Activated CD8-positive, alpha-beta memory T cell treated with anti-CD3 and anti-CD28 coated beads for 1 hour (primary cell): ENCODE measurements at places on chromosomes 11 and 22.

DNA sequence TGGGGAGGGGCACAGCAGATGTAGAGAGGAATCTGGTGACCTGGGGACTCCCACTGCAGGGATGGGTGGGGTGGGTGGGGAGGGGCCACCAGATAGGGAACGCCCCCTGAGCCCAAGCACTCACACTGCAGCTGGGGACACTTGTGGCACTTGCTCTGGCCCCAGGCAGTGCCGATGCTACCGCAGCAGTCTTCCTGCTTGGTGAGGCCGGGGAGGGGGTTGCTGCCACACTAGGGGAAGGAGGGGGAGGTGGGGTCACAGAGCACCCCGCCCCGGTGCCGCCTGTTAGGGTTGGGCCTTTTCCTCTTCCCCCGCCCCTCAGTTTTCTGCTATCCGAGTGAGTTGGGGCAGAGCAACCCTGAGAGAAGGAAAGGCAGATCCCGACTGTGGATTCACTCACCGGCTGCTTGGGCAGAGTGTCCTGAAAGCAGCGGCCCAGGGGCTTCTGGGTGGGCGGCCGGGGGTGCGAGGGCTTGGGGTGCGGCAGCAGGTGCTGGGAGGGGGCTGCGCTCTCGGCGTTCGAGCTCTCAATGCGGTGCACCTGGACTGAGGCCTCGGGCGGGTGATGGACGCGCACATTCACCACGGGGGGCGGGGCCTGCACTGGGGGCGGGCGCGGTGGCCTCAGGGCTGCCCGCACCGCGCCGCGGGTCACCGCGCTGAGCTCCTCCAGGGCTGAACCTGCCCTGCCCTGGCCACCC lies 4.7 kb downstream of the LTBP3 start:
- DNase-seq, result no peak

DNA sequence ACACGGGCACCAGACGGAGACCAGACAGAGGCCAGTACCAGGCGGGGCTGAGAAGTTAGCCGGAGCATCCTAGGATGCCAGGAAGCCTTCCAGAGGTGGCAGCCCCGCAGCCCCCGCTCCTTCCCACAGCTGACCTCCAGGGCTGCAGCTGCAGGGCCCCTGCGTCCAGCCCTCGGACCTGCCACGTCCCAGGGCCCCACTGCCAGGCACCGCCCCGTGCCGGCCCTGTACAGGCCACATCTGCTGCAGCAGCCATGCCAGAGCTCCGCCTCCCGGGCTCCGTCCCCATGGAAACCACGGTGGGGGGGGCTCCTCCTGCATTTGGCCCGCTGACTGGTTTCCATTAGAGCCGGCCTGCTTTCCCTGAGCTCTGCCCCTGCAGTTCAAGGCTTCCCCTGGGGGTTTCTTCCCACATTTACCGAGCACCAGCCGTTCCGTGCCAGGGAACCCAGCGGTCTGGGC lies 62.5 kb upstream of the PPARA start:
- DNase-seq, result no peak

- DNase-seq, result no peak
Measured at GRCh38 chr11:103581760-103582159, 454.7 kb upstream of the DDI1 start.

- peak; percentile 92 for DNase-seq
Measured at GRCh38 chr11:449889-450808, at the start of gene PTDSS2. PTDSS2 (plus strand) TSS chr11:450279; CDS start chr11:450456, 177 bp downstream.

- DNase-seq, result no peak
Measured at GRCh38 chr22:25569983-25570382, 5.5 kb downstream of the GRK3 start.

GRCh38 chr11:17550450-17551346 lies 3.6 kb downstream of the OTOG start:
- DNase-seq, result no peak

- no peak for DNase-seq
Measured at GRCh38 chr22:44882226-44882905, 127.4 kb downstream of the PHF21B start.

DNA sequence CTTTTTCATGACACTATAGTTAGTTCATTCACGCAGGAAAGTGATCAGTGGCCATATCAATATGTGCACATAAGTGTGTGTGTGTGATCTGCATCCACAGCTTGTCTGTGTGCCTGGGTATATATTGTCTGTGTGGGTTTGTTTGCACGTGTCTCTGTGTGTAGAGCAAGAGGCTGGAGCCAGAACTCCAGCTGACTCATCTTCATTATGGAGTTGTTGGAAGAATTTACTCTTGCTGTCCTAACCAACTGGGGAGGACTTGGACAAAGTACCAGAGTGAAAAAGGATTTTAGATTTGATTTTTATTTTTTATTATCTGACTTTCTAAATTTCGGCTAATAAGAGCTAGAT lies 63.9 kb downstream of the TP53I11 start:
- DNase-seq, result no peak

- DNase-seq, result no peak
Measured at GRCh38 chr11:9285850-9286587, 20.9 kb upstream of the DENND5A start.

- no peak for DNase-seq
Measured at GRCh38 chr11:36417154-36417553, 92.9 kb downstream of the TRAF6 start.

GRCh38 chr11:88421530-88421929 lies 84.0 kb upstream of the CTSC start:
- no peak for DNase-seq

GRCh38 chr11:126545057-126545555 lies 189.6 kb downstream of the ST3GAL4 start:
- no peak for DNase-seq

- DNase-seq, result no peak
Measured at GRCh38 chr11:93541884-93542810, 1.0 kb downstream of the SMCO4 start.

GRCh38 chr22:50452649-50453048 lies 22.2 kb downstream of the SBF1 start:
- no peak for DNase-seq

DNA sequence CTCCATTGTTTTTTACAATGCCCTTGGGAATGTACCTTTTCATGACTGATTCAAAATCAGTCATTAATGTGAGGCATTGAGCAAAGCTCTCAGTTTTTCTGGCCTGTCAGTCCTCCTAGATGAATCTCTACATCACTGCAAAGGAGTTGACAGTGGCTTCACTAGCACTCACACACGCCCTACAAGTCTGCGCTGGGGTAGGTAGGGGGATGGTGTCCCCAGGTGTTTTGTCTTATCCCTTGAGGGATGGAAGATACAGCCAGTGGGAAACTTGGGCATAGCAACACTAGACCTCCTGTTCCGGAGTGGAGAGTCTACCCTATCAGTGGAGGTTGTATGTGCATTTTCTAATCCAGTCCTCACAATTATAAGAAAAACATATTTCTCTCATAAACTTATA lies 27.0 kb downstream of the TRIM77 start:
- DNase-seq, result no peak

- no peak for DNase-seq
Measured at GRCh38 chr11:69489746-69490365, 8.4 kb downstream of the LINC01488 start.

- DNase-seq, result no peak
Measured at GRCh38 chr11:95268391-95268790, 37.4 kb upstream of the SESN3 start.

DNA sequence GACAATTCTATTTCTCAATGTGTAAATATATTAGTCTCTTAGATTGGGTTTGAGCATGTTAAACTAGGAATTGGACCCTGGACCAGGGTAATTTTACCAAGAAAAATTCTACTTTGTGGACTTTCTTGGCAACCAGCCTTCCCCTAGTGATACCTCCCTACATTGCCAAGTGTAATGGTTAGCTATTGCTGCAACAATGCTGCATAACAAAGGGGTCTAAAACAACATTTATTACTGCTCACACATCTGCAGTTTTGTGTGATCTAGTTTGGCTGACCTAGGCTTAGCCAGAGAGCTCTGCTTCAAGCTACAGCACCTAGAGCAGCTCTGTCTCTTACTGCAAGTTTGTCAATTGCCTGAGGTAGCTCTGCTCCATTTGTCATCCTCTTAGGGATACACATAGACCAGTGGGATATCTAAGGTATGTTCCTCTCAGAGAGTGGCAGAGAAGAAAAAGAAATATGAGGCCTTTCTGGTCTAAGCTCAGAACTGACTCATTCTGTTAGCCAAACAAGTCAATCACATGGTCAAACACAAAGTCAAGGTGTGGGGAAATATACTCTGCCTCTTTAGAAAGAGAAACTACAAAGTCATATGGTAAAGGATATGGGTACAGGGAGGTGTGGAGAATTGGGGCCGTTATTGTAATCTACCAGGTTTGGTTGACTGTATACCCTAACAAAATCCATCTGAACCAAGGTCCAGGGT lies 2.0 kb upstream of the LAYN start:
- no peak for DNase-seq

GRCh38 chr22:37419370-37419968 lies 7.8 kb downstream of the ELFN2 start:
- DNase-seq, result no peak

DNA sequence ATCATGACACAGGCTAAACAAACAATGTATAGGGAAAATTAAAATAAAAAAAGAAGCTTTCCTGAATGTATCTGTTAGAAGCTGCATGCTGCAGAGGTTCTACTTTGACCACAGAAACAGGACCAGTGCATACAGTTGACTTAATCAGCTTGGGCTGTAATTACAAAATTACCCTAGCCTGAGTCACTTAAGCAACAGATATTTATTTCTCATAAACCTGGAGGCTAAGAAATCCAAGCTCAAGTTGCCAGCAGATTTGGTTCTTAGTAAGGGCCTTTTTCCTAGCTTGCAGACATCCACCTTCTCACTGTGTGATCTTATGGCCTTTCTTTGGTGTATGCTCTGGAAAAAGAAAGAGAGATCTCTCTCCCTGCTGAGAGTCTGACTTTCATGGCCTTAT lies 946.5 kb upstream of the RAG2 start:
- no peak for DNase-seq

GRCh38 chr11:86292912-86293616 lies 9.0 kb upstream of the HIKESHI start:
- DNase-seq, result no peak

DNA sequence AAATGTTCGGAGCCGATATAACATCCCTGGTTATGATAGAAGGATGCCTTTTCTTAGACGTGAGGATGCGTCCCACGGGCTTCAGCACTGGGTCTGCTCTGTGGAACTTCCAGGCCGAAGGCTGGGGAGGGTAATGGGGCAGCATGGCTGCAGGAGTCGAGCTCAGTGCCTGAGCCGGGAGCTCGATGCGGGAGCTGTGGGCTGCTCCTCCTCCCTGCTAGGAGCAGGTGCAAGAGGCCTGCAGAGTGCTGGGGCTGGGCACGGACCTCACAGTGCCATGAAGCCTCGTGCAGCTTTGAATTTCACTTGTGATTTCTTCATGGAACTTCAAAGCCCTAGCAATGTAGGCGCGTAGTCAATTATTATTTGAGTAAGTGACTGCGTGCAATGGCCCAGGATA lies 6.0 kb downstream of the TUBA8 start:
- no peak for DNase-seq

DNA sequence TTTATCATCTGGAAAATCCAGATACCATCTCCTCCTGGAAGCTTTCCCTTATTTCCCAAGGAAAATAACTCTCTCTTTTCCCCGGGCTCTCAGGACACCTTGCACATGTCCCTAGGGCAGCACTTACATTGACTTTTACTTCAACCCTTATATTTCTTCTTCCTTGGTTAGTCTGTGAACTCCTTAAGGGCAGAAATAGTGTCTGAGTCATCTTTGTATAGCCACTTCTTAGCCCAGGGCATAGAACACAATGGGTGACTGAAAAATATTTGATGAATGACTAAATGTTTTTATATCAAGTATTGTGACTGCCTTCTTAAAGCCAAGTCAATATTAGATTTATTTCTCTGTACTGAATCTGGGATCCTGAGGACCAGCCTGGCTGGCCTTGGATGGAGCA lies 45.4 kb upstream of the MYOD1 start:
- DNase-seq, result no peak

DNA sequence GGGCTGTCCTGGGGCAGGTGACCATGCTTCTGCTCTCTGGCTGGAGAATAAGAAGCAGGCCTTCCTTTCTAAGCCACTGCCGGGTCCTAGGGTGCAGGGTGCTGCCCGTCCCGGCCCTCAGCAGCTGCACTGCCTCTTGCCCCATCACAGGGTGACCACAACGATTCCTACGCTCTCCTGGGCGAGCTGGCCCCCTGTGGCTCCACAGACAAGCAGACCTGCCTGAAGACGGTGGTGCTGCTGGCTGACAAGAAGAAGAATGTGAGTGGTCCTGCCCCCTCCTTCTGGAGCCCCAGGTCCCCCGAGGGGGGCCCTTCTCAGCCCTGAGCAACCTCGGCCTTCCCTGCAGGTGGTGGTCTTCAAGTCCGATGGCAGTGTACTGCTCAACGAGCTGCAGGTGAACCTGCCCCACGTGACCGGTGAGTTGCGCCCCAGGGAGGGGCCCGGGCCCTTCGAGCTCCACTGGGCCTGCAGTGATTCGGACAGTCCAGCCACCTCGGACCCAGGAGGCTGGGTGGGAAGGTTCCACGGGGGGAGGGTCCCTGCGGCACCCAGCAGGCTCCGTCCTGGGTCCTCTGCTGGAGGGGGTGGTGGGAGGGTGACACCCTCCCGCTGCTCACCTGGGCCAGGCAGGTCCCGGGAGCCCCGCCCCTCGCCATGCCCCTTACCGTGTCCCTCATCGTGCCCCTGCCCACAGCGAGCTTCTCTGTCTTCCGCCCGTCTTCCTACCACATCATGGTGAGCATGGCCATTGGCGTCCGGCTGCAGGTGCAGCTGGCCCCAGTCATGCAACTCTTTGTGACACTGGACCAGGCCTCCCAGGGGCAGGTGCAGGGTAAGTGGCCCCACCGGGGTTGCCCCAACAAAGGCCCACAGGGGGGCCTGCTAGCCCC lies 8.3 kb downstream of the MUC2 start:
- DNase-seq, result no peak

- no peak for DNase-seq
Measured at GRCh38 chr11:107864591-107864990, 6.0 kb upstream of the SLC35F2 start.

GRCh38 chr11:115349335-115350017 lies 154.7 kb downstream of the CADM1 start:
- no peak for DNase-seq

GRCh38 chr22:38943201-38943600 lies 14.2 kb upstream of the APOBEC3A start:
- no peak for DNase-seq

DNA sequence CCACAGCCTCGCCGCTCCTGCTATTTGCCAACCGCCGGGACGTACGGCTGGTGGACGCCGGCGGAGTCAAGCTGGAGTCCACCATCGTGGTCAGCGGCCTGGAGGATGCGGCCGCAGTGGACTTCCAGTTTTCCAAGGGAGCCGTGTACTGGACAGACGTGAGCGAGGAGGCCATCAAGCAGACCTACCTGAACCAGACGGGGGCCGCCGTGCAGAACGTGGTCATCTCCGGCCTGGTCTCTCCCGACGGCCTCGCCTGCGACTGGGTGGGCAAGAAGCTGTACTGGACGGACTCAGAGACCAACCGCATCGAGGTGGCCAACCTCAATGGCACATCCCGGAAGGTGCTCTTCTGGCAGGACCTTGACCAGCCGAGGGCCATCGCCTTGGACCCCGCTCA lies 35.5 kb downstream of the LRP5 start:
- DNase-seq, result no peak

GRCh38 chr11:44939673-44940395 lies 10.8 kb downstream of the TP53I11 start:
- DNase-seq, result no peak

GRCh38 chr22:47409539-47410275 lies 647.3 kb downstream of the TBC1D22A start:
- DNase-seq, result no peak
